NCI-H187 treated with DMSO at 0.1 percent for 48 hours (cell line): ENCODE measurements at places on chromosomes 7 and 10.
A peak's percentile ranks its signal among the peaks of the same experiment; 100 is the strongest.

GRCh38 chr10:87925570-87925969 is 62.1 kb downstream of the PTEN start:
- DNase-seq = peak; percentile 80

DNA sequence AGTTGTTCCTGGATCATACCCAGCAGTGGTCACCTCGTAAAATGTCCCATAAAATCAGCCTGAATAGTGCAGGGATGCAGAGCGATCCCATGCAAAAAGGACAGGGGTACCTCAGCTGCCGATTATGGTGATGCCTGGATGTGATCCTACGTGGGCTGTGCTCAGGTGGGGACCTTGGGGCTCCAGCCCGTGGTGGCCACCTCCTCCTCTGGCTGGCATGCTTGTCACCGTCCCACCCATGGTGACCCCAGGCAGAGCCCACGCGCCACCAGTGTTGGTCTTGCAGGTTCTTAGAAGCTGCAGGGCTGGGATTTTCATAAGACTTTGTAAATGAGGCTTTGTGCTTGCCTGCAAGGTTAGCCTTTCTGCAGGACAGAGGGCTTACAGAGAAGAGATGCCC is 97.2 kb downstream of the GLRX3 start:
- no peak for DNase-seq

DNA sequence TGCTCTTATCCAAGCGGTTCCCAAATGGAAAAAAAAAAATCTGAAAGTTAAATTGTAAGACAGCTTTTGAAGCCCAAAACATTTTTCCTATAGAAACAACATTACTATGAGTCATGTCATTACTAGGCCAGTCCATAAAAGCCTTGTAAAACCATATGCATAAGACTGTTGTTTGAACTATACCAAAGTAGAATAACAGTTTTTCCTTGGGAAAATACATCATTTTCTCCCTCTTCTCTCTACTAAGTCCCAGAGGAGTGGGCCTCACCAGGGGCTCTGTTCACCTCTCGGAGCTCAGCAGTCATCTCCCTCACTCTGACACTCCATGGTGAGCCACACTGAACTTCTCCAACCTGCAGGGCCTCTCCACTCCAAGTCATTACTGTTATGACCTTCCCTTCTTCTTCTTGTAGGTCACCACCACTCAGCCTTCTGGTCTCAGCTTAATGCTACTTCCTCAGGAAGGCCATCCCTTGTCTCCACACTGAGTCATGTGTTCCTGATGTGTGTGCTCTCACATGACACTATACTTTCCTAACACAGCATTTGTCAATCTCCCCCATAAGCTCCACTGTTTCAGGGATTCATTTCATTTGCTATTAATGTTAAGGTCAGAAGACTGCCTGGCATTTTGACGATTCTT is 32.5 kb downstream of the ZNF438 start:
- no peak for DNase-seq

GRCh38 chr10:26721561-26721960 is 24.1 kb downstream of the PDSS1 start:
- DNase-seq = no peak

GRCh38 chr7:48259463-48260280 is 88.4 kb downstream of the ABCA13 start:
- no peak for DNase-seq
